ENCODE measurements at places on chromosomes 3 and 15.

GRCh38 chr3:179016979-179017670 lies 54.5 kb downstream of the ZMAT3 start:
- DNase-seq = no peak
- peaks cover 12% of the 10 kb centered on the region for H3K36me3 ChIP-seq
- peak overlapping the region; percentile 34 for H3K27ac ChIP-seq
- H3K27me3 ChIP-seq = no peaks in the 10 kb centered on the region
- H3K4me3 ChIP-seq = peak overlapping the region; percentile 24

DNA sequence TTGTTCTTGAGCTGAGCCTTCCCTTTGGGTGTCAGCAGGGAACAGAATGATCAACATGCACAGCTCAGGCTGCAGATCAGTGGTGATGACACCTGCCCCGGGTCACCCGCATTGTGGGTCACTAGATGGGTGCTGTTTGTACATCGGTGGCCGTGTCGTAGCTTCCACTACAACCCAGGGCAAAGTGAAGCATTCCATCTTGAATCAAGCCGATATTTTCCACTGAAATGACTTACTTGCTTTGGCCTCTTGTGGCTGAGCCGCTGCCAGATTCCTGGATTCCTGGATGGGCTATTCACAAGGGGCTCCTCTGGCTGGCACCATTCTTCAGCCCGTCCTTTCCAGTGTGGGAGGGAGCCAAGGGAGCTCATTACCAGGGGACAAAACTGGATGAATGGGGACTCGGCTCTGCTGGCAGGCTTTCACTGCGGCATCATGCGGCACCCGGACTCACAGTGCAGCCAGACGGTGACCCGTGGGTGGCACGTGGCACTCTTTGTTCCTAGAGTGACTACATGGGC lies 65.6 kb downstream of the SLCO3A1 start:
- H3K27ac ChIP-seq = no peak overlapping the region
- peaks cover 15% of the 10 kb centered on the region for H3K4me1 ChIP-seq
- peaks cover 33% of the 10 kb centered on the region for H3K36me3 ChIP-seq
- DNase-seq = no peak

GRCh38 chr3:149020196-149020838 lies 29.0 kb downstream of the GYG1 start:
- no peak overlapping the region for H3K4me3 ChIP-seq
- no peaks in the 10 kb centered on the region for H3K4me1 ChIP-seq
- H3K36me3 ChIP-seq = peaks cover 31% of the 10 kb centered on the region
- DNase-seq = no peak

DNA sequence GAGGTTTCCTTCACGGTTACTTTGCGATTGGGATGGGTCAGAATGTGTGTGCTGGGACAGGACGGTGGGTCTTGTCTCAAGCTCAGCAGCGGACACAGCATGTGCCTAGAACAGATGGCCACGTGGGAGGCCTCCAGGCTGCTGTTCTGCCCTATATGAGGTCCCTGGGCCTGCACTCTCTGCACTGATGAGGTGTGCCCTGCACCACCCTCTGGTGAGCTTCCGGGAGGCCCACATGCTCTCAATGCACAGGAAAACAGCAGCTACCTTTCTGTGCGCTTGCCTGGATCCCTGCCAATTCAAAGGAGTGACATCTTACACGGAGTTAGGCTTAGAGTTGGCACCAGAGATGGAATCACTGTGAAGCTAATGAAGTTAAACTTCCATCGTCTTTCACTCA lies 59.8 kb downstream of the BOC start:
- H3K27me3 ChIP-seq = peaks cover 15% of the 10 kb centered on the region
- no peak overlapping the region for H3K4me3 ChIP-seq
- DNase-seq = no peak

GRCh38 chr15:42825599-42825998 lies 88.7 kb upstream of the CDAN1 start:
- H3K4me1 ChIP-seq = no peaks in the 10 kb centered on the region
- DNase-seq = no peak
- no peaks in the 10 kb centered on the region for H3K27me3 ChIP-seq
- H3K36me3 ChIP-seq = no peaks in the 10 kb centered on the region
- no peak overlapping the region for H3K27ac ChIP-seq
